ENCODE measurements at places on chromosomes 7 and 10.

DNA sequence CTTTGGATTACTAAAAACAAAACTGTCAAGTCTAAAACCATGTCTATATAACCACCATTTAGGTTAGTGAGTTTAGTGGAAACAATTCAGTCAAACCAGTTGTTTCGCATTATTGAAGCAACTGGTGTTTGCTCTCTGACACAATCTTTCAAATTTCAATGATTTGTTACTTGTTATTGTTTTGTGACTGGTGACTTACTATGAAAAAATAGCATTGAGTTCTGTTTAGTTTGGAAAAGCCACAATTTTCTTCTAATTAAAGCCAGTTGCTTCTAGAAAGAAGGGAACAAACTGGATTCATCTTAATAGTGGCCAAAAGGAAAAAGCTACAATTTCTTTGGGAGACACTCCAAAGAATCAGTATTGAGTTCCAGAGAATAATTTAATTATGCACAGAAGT is 30.4 kb downstream of the LAMB4 start:
- no peak for DNase-seq

- DNase-seq = peak; percentile 37
These were observed 72.6 kb downstream of the INPP5A start for GRCh38 chr10:132610071-132610701.

DNA sequence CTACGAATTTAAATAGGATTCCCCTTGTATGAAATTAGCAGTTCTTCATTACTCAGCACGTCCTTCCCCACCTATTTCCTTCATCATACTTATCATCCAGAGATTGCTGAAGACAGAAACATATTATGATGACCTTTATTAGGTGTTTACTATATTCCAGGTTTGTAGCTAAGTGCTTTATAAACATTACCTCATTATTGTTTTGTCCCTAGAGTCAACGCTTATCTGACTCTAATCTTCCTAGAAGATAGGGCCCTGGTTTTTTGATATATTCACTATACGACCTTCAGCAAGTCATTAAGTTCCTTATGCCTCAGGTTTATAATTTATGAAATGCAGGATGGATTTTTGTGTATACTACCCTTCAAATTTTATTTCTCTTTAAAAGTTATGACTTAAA is 36.8 kb upstream of the NRP1 start:
- DNase-seq = no peak

GRCh38 chr7:322111-322671 is 32.2 kb downstream of the FOXL3 start:
- peak; percentile 85 for DNase-seq

- no peak for DNase-seq
These were observed 107.5 kb downstream of the ELMO1 start for GRCh38 chr7:37341033-37341630.

- no peak for DNase-seq
These were observed 88.2 kb downstream of the NSUN6 start for GRCh38 chr10:18563003-18563726.

- DNase-seq = no peak
These were observed 1250.6 kb downstream of the GATA3 start for GRCh38 chr10:9305018-9305655.

DNA sequence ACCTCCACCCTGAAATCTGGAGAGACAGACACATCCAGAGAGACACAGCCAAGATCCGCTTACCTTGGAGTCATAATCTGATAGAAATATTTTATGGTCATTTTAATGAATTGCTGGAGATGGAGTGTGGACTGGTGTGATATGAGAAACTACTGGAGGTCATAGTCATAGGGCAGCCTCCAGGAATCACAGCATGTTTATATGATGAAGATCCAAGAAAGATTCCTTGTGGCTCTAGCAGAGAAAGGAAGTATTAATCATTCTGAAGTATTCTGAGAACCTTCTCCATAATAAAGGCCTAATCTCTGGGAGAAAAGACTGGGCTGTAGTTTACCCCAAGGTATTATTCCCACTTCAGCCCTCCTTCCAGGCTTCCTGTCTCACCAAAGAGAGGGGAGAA is 38.0 kb downstream of the POLR1F start:
- no peak for DNase-seq

DNA sequence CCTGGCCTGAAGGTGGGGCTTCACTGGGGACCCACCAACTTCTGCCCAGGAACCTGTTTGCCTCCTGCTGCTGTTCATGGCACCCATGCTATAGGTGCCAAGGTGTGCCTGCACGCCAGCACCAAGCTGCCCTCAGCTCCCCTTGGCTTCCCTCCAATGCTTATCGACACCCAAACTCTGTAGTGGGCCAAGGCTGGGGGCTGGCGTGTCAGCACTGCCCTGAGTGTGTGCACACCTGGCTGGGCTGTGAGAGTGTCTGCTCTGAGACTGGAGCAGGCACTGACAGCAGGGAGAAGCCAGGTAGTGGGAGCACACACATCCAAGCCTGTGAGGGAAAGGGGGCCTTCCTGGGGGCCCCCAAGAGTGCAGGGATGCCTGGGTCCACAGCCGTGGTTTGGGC is 43.1 kb upstream of the TUBB8 start:
- DNase-seq = no peak

DNA sequence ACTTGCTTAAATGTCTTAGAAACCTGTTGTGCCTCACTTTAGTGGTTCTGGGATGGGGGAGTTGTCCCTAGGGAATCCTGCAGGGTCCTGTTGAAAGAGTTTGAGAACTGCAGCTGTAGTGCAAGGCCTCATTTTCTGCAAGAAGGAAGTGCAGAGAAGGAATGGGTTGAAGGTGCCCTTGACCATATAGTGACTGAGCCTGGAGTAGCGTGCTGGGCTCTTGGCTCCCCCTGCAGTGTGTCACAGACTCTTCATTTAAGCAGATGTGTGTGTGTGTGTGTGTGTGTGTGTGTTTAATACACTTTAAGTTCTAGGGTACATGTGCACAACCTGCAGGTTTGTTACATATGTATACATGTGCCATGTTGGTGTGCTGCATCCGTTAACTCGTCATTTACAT is 92.2 kb downstream of the GRK5 start:
- no peak for DNase-seq

DNA sequence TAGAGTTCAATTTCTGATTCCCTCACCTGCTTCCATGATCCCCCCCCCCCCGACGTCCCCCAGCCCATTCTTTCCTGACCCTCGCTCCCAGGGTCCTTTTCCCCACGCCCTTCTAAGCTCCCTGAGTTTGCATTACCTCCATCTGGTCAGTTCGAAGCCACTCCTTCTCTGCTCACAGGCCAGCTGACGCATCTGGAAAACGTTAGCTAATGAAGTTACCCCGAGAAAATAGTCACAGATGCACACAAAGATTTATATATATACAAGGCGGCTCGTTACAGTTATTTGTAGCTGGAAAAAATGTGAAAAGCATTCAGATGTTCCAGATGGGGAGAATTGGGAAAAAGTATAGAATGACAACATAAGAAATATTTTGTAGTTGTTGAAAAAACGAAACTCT is 630.0 kb upstream of the FOXK1 start:
- no peak for DNase-seq

GRCh38 chr10:79460687-79461086 is 15.3 kb upstream of the ZCCHC24 start:
- DNase-seq = no peak

DNA sequence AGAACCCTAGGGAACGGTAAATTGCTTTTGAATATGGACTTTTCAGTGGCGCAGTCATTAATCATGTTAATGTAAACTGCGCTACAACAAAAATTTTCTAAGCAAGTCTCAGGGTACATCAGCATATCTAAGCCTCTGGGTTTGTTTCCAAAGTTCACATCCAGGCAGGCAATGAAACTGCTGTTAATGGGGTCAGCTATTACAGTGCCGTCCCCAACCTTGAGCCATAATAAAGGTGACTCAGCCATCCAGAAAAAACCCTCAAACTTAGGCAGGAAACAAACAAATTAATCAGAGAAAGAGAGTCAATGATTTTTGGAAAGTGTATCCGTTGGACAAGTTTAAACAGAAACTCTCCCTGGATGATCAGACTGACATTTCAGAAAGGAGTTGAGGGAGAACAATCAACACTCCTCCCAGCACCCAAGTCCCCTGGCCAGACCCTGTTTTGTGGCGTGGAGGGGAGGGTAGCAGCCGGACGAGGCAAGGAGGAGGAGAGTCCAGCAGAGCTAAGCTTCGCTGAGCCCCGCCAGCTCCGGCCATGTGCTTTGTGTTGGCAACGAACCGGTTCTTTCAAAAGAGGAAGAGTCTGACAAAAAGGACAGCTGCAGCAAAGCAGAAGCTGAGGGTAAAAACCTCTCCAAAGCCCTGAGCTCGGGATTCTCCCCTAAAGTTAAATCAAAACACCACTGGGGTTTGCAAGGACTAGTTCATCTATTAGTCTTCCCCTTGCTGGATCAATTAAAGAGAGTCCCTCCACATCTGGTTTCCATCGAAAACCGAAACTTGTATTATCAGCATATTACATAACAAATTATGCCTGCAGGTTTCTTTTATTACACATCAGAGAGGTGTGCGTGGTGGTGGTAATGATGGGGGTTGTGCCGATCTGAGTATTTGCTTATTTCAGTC is 3.6 kb downstream of the FAM53B start:
- DNase-seq = no peak

DNA sequence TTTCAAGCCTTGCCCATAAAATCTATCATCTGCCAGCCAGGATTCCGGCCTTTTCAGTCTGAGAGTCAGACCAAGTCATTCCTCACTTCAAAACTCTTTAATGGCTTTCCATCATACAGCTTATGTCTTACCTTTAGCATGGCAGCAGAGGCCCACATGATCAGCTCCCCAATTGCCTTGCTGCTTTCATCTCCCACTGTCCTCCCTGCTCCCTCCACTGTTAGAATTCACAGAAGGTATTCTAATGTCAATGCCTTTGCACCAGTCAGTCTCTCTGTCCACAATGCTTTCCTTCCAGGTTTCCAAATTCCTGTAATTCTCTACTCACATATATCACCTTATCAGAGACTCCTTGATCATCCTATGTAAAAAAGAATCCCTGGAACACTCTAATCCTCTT is 37.2 kb downstream of the SEMA3E start:
- no peak for DNase-seq

DNA sequence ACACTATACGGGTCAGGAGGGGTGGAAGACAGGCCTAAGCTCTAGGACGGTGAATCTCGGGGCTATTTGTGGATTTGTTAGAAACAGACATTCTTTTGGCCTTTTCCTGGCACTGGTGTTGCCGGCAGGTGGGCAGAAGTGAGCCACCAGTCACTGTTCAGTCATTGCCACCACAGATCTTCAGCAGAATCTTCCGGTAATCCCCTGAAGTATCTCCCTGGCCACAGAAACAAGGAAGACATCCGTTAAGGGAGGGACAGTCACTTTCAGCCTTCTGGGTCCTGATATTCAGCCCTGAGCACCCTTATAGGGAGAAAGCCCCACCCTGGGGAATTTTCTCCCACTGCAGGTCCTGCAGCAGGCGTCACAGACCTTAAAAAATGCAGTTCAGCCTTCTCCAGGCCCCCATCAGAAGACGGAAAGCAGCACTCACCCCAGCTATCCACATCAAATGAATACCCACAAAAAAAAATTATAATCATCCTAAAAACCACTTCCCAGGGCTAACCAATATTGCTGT is 23.2 kb downstream of the PLAC9 start:
- no peak for DNase-seq

DNA sequence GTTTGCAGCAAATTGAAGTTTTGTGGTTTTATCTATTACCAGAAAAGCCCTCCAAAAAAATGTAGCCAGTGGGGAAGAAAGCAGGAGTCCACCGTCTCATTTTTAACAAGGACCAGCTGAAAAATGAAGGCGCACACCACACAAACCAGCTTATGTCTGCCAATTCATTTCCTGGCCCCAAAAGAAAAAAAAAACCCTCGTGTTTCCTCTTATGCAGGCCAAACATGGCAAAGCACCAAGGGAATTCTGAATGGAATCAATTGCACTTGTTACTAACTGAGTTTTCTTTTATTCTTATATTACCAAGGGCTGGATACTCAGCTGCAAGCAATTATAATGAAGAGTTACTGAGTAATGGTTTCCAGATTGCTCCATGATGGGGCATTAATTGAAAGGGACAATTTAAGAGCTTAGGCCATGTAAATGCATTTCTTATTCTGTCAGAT is 428.3 kb upstream of the NPVF start:
- DNase-seq = no peak

DNA sequence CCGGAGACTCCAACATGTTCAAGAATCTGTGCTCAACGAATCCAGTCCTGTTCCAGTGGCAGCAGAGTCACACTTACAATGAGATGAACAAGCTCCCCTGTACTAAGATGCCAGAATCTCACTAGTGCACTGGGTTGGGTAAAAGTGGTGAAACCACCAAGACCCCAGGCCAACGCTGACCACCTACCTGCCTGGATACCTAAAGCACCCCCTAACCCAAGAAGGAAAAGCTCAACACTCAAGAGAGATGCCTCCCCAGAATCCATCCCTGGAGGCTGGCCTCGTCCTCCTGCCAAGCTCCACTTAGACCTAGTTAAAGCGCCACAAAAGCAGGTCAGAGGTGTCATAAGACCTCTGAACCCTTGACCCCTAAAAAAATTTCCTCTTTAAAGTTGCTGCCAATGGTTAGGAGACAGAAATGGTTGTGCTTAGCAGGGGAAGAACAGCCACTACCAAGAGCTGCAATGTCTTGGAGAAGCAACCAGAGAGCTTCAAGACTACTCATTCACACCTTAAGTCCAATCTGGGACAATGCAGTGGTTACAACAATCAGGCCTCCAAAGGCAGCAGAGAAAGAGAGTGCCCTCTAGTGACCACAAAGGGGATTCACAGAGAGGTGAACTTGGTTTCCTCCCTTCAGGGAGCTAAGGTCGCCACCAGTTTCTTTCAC is 94.6 kb upstream of the MACROH2A2 start:
- DNase-seq = peak; percentile 61

- no peak for DNase-seq
These were observed 6.5 kb upstream of the LEP start for GRCh38 chr7:128234476-128235026.

GRCh38 chr7:40795607-40796006 is 660.8 kb downstream of the SUGCT start:
- DNase-seq = no peak

DNA sequence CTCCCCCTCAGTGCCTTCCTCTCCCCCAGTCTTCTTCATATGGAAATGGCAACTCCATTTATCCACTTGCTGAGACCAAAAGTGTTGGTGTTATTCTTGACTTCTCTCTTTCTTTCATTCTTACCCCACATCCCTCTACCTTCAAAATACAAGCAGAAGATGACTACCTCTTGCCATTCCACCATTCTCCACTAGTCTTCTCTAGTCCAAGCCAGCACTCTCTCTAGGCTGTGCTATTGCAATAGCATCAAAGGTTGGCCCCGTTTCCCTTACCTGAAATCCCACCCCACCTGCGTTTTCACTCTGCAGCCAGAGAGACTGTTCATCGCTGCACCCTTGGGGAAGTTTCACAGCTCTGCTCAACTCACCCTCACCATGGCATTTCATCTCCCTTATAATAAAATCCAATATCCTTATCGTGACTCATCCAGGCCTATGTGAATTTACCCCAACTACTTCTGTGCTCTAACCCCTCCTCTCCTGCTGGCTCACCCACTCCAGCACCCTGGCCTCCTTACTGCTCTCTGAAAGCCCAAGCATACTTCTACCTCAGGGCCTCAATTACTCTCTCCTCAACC is 109.1 kb downstream of the LSM5 start:
- DNase-seq = no peak

GRCh38 chr10:32038777-32039176 is 17.4 kb downstream of the KIF5B start:
- no peak for DNase-seq
